Activated CD4-positive, alpha-beta T cell treated with anti-CD3 and anti-CD28 coated beads, Interleukin-10, Interleukin-2, amounts not matched to agents 100 ng/mL and 50 ng/mL, durations not matched to agents 16 hours and 8 hours (primary cell): ENCODE measurements at places on chromosomes 6 and 20.
A peak's percentile ranks its signal among the peaks of the same experiment; 100 is the strongest.

GRCh38 chr6:23282252-23283021 lies 713.1 kb downstream of the HDGFL1 start:
- DNase-seq: no peak

GRCh38 chr6:116253188-116253504 lies 729 bp downstream of the TSPYL4 start:
- DNase-seq: no peak

DNA sequence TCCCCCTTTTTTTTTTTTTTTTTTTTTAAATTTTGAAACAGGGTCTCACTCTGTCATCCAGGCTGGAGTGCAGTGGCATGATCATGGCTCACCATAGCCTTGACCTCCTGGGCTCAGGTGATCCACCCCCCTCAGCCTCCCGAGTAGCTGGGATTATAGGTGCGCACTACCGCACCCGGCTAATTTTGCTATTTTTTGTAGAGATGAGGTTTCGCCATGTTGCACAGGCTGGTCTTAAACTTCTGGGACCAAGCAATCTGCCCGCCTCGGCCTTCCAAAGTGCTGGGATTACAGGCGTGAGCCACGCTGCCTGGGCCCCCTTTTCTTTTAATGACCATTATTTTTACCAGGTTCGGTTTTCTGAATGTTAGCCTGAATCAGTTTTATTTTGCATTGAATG lies 5.0 kb upstream of the FAM209A start:
- DNase-seq: no peak

DNA sequence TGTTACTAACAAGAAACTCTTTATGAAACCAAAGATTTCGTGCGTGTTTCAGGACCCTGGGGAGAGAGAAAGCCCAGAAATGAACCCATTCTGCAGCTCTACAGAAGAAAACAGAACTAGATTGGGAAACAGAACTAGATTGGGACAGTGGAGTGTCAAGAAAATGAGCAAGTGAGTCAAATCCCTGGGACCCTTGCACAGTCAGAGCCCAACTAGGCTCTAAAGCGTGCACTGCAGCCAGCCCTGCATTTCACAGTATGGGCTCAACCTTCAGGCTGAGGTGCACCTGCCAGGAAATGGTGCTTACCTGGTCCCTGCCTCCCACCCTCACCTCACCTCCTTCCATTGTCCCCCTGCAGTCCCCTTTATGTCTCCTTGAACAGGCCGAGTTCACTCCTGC lies 39.7 kb downstream of the BFSP1 start:
- no peak for DNase-seq

GRCh38 chr6:24936641-24937317 lies 1.0 kb upstream of the RIPOR2 start:
- peak; percentile 94 for DNase-seq

DNA sequence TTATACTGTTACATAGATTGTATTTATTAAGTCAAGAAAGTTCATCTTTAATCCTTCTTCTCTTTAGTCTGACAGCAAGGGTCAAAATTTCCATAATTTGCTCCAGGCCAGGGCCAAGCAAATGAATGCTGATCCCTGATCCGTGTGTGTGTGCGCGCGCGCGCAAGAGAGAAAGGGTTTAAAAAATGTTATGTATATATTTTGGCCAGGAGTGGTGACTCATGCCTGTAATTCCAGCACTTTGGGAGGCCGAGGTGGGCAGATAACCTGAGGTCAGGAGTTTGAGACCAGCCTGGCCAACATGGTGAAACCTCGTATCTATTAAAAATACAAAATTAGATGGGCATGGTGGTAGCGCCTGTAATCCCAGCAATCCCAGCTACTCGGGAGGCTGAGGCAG lies 61.7 kb downstream of the GTF2H5 start:
- no peak for DNase-seq

GRCh38 chr6:35647400-35647799 lies 41.3 kb downstream of the FKBP5 start:
- DNase-seq: no peak

DNA sequence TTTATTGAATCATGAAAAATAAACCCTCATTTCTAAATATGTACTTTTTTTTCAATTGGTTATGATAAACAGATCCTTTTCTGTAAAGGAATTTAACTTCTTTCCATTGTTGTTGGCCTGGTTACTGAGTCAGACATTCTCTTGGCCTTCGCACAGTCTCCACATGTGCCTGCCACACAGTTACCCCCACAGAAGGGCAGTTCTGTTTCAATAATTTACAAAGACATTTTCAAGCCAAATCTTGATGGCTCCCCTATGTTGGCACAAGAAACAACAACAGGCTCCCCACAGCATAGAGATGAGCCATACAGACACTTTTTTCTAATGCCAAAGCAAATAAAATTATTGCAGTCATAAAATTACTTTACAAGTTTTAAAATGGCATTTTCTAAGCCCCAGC lies 55.6 kb upstream of the BEND6 start:
- no peak for DNase-seq

DNA sequence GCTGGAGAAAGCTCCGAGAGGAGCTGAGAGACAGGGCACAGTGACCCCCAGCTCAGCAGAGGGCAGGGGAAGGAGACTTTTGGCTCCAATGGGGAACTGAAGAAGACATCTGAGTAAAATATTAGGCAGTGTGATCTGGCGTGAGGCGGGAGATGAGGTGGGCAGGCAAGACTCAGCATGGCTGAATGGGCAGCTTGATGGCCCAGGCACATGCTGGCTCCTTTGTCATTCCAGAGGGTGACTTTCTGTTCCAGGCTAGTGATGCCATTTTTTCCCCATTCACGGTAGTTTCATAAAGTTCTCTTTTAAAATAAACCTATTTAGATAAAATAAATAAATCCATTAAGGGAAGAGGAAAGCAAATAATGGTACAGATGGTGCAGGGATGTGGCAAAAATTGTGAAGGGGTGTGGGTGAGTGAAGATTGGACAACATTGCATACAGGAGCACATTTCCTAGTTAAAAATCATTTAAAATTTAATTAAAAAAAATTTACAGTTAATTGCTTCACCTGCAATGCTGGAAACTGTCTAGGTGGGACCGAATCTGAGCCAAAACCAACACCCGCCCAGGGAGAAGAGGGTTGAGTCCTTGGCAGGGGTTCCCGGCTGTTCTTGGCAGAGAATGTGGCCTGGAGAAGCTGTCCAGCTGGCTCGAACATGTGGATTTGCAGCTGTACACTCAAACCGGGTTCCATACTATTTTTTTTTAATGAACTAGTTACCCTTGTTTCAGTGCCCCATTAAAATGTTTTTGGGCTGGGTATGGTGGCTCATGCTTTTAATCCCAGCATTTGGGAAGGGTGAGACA lies 41.7 kb upstream of the PRELID3B start:
- no peak for DNase-seq

DNA sequence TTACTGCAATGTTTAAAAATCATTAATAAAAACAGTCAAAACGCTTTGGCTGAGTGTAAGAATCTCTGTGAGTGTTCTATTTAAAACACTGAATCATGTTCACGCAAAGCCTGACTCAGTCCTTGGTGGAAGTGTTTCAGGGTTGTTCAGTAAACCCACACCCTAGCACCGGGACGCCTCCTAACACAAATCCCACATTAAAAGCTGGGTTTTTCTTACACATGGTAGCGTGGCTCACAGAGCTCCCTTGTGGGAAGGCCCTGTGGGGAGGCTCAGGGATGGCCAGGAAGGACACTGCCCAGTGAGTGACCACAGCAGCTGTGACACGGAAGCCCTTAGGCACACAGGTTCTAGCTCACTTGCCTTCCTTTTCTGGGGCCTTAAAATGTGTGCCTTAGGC lies 80.2 kb downstream of the GMPR start:
- peak; percentile 45 for DNase-seq

DNA sequence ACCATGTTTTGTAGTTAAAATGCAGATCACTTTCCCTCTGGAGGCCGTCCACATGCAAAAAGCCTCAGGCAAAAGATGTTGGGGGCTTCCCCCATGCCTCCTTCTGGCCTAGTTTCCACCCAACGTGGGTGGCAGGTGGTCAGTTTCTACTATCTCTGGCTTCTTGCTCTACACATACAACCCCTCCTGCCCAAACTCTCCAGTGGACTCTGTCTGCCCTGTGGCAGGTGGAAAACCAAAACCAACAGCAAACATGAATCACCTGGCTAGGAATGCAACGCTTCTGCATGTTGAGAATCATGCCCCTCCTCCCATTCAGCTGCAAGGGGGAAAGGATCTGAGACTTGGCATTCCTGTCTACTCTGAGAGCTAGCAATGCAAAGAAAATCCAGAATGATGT lies 94.8 kb downstream of the MBOAT1 start:
- DNase-seq: no peak

- no peak for DNase-seq
Observed at GRCh38 chr20:64086801-64087200, 2.6 kb upstream of the LKAAEAR1 start.

- DNase-seq: no peak
Observed at GRCh38 chr6:76843054-76843822, 620.1 kb downstream of the HTR1B start.

DNA sequence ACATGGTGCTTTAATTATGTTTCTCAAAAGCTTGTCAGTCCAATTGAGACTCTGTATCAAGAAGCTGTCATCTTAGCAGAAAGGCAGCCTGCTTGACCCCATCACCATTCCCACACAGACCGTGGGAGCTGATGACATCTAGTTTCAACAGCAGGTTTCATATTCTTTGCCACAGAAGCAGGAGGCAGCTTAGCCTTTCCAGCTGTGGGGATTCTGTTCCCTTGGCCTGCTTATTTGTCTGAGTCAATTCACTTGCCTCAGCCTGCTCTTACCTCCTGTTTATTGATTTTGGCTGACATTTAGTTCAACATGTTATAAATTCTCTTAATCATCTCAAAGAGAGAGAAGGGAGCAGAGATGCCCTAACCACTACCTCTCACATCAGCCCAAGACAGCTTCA lies 527.7 kb downstream of the ADGRB3 start:
- no peak for DNase-seq

DNA sequence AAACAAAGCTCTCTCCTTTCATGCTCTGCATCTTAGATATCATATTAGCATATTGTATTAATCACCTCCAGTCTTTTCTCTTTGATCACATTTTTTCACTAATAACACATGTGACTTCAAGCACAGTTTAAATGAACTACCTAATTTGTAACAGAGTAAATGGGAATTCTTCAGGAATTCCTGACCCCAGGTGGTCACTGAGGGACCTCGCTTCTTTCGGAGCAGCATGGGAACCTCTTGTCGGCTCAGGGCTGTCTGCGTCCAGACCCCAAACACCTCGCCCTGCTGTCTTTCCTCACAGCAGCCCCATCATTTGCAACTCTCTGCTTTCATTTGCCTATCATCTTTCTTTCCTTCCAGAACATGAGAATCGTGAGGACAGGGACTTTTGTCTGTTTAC lies 103.5 kb downstream of the DACT2 start:
- DNase-seq: no peak

GRCh38 chr6:155314773-155315515 lies 660 bp upstream of the TFB1M start:
- DNase-seq: peak; percentile 87
